Left renal pelvis (tissue), 4 donors: ENCODE measurements at places on chromosomes 16 and 17. TPM values are rescaled to one million over a fixed set of nuclear protein-coding genes. Genes with fewer than 3 reads are reported as not detected.
A peak's percentile ranks its signal among the peaks of the same experiment; 100 is the strongest.

DNA sequence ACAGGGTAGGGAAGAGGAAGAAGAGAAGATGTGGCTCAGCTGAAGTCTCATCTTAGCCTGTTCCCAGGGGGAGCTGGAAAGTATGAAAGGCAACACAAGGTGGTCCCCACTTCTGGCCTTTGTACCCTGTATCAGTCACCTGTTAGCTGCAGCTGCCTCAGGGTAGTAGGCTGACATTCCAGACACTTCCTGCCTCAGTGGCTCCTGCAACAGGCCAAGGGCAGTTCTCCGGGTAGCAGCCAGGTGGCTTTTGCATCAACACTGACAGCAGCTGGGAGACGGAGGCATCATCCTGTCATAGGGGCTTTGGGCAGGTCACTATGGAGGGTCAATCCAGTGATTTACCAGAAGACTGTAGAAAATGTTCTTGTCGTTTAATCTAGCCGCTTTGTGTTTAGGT is 124.0 kb downstream of the RGS9 start:
- no peak for DNase-seq

- no peak for DNase-seq
Observed at GRCh38 chr16:48102083-48103008, 53.4 kb downstream of the ABCC12 start.

GRCh38 chr17:17877529-17878358 is 41.0 kb upstream of the SREBF1 start:
- DNase-seq: peak; percentile 80

GRCh38 chr17:34173241-34173640 is 81.8 kb upstream of the CCL2 start:
- no peak for DNase-seq

Gene CCDC200
- 15.8 TPM for polyA plus RNA-seq

Gene GUCY2D
- not detected for polyA plus RNA-seq

DNA sequence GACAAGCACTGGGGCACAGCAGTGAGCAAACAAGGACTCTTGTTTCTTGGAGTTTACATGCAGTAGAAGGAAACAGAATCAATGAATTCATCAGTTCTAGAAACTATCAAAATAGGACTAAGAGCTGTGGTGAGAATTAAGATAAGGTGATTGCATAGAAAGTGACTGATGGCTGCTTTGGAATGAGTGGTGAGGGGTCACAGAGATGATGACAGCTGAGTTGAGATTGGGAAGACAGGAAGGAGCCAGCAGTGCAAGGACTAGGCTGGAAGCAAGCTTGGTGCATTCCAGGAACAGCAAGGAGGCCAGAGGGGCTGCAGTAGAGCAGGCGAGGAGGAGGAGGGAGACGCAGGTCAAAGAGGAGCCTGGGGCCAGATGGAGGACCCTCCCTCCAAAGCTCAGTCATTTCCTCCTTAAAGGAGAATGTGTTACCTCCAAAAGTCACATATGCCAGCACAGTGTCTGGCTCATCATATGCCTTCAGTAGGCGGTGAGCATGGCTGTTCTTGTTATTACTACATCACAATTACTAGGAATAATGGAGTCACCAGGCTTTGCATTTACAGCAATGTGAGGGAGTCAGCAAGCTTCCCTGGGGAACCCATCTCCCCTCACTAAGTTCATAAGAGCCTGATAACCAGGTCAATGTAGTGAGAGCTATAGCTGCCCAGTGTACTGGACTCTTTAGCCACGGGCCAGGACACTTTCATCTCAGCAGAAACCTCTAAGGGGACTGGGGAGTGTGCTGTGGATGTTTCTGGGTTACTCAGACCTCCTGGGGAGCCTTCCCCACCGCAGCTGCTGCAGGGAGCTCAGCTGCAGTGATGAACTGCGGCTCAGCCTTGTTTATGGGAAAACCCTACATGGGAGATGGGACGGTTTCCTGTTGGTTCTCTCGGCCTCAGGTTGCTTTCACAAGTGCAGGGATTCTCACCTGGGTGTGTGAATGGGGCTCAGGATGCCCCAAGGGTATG is 157.2 kb downstream of the SEC14L1 start:
- DNase-seq: no peak

DNA sequence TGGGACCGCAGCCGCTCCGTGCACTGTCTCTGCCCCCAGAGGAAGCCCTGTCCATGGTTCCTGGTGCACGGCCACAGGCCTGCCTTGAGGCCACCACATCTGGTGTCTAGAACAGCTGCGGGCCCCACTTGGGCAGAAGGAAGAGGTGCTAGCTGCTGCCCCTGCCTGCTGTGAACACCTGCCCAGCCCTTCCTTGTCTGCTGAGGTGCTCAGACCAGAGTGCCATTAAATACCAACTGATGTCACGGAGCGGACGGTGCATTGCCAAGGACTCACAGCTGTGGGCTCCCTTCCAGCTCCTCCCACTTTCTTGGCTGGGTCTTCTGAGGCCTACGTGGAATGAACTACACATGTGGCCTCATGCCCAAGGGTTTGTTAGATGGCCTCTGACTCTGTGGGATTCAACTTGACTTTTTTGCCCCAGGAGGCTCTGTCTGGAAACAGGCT is 146.1 kb downstream of the RAB11FIP4 start:
- DNase-seq: no peak

- peak; percentile 51 for DNase-seq
Observed at GRCh38 chr17:20095336-20096080, 86.3 kb downstream of the SPECC1 start.

GRCh38 chr17:40320756-40321523 is 12.0 kb downstream of the RARA start:
- DNase-seq: no peak

Gene ZNF629
- polyA plus RNA-seq: 27.3 TPM

GRCh38 chr16:54508351-54508750 is 221.8 kb upstream of the IRX3 start:
- no peak for DNase-seq

Gene SPNS2
- 26.5 TPM for polyA plus RNA-seq
